Fibroblast of lung (primary cell): ENCODE measurements at places on chromosomes 7 and 10. TPM values are rescaled to one million over a fixed set of nuclear protein-coding genes. Genes with fewer than 3 reads are reported as not detected.

GRCh38 chr7:93592588-93593266 lies 18.2 kb upstream of the CALCR start:
- no peak overlapping the region for H3K27ac ChIP-seq
- H3K36me3 ChIP-seq, result no peaks in the 10 kb centered on the region
- H3K4me3 ChIP-seq, result no peak overlapping the region
- no peak for DNase-seq
- H3K4me1 ChIP-seq, result no peaks in the 10 kb centered on the region
- no peaks in the 10 kb centered on the region for H3K27me3 ChIP-seq

Gene C10orf62
- not detected in 2 replicates for total RNA-seq

DNA sequence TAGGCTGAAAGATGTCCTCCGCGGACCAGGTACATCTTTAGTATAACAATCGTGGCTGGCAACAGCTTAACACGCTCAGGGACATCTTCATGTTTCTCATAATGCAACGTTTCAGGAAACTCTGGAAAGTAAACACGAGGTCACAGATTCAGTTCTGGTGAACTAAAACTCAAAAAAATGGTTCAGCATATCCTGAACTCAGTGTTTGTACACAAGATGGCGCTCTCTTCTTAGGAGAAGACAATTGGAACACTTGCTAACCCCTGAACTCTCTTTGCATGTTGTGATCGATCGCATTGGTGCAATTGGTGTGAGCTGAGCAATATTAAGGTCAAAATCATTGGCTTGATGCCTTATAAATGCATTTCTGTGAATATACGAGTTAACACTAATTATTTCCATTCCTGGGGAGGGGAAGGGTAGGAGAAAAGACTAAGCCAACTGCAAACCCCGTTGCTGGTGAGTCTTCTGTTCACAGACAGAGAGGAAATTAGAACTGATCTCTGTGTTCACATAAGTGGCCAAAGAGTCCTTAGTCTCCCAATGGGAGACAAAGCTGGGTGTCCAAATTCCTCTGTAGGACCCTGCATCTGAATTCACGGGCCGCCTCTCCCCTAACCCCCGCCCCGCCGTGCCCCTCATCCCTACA lies 52.6 kb upstream of the FAM180A start:
- H3K4me3 ChIP-seq, result no peak overlapping the region
- H3K27ac ChIP-seq, result no peak overlapping the region
- no peaks in the 10 kb centered on the region for H3K36me3 ChIP-seq
- no peaks in the 10 kb centered on the region for H3K27me3 ChIP-seq
- DNase-seq, result peak; percentile 83
- H3K4me1 ChIP-seq, result peaks cover 2% of the 10 kb centered on the region

DNA sequence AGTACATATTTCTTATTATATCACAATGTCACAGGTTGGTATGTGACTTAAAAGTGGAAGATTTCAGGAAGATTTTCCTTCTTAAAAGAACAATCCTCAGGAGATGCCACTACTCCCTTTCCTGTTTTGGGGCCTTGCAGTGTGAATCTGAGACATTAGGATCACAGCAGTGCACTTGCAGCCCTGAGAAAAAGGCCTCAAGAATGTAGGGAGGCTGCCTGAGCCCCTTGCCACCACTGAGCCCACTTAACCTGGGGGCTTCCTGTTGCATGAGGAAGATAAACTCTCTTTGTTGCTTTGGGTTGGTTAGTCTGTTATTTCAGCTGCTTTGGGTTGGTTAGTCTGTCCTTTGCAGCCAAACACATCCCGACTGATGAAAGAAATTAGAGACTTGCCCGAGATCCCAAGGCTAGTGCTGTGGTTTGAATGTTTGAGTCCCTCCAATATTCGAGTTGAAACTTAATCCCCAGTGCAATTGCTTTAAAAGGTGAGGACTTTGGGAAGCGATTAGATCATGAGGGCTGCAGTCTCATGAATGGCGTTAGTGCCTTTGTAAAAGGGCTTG lies 151.3 kb upstream of the SP4 start:
- no peaks in the 10 kb centered on the region for H3K27me3 ChIP-seq
- no peak for DNase-seq
- no peaks in the 10 kb centered on the region for H3K4me1 ChIP-seq
- no peak overlapping the region for H3K4me3 ChIP-seq
- no peak overlapping the region for H3K27ac ChIP-seq
- H3K36me3 ChIP-seq, result no peaks in the 10 kb centered on the region

Gene NOD1
- total RNA-seq, result 6.9 and 7.3 TPM in 2 replicates

DNA sequence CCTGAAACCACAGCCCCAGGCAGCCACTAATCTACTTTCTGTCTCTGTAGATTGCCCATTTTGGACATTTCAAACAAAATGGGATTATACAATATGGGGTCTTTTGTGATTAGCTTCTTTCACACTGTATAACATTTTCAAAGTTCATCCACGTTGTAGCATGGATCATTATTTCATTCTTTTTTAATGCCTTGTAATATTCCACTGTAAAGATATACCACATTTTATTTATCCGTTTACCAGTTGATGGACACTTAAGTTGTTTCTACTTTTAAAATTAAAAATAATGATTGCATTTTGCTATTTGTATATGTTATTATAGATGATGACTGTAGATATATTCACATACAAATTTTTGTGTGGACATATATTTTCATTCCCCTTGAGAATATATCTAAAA lies 60.7 kb downstream of the CUBN start:
- no peaks in the 10 kb centered on the region for H3K36me3 ChIP-seq
- H3K27me3 ChIP-seq, result no peaks in the 10 kb centered on the region
- H3K4me3 ChIP-seq, result no peak overlapping the region
- H3K27ac ChIP-seq, result no peak overlapping the region

DNA sequence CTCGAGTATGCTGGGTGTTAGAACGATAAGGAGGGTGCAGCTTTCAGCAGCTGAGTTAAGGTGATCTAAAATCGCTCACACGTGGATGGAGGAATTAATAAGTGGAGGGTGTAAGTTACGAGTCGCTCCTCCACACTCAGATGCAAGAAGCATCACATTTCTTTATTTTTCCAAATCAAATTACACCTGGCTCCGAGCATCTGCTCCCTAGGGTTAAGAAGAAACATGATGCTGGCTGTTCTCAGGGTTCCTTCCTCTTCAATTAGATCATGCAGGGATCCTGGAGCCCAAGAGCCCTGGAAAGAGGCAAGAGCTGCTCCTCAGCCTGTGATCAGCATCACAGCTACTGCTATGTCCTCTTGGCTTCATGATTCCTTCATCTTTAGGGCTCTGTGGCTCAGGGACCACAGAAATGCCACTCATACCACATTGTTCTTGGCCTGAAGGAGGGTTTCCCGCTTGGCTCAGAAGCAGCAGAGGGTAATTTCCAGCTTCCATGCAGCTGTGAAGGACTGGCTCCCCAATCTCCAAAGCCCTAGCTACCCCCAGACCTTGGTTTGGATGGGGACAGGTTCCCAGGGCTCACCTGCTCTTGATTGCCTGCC lies 235.9 kb upstream of the ZNF32 start:
- peaks cover 11% of the 10 kb centered on the region for H3K4me1 ChIP-seq
- no peaks in the 10 kb centered on the region for H3K27me3 ChIP-seq
- no peak overlapping the region for H3K27ac ChIP-seq

Gene FAM25C
- total RNA-seq, result not detected in 2 replicates

Gene SCD
- 367 and 537 TPM in 2 replicates for total RNA-seq

Gene ZNF425
- 4.6 and 5.4 TPM in 2 replicates for total RNA-seq

DNA sequence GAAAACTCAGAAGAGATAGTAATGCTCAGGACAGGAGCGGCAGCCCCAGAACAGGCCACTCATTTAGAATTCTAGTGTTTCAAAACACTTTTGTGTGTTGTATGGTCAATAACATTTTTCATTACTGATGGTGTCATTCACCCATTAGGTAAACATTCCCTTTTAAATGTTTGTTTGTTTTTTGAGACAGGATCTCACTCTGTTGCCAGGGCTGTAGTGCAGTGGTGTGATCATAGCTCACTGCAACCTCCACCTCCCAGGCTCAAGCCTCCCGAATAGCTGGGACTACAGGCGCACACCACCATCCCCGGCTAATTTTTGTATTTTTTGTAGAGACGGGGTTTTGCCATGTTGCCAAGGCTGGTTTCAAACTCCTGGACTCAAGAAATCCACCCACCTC lies 65.9 kb upstream of the CAPZA2 start:
- H3K4me3 ChIP-seq, result no peak overlapping the region
- no peaks in the 10 kb centered on the region for H3K27me3 ChIP-seq
- H3K4me1 ChIP-seq, result peaks cover 3% of the 10 kb centered on the region
- no peaks in the 10 kb centered on the region for H3K36me3 ChIP-seq
- no peak overlapping the region for H3K27ac ChIP-seq
- no peak for DNase-seq

DNA sequence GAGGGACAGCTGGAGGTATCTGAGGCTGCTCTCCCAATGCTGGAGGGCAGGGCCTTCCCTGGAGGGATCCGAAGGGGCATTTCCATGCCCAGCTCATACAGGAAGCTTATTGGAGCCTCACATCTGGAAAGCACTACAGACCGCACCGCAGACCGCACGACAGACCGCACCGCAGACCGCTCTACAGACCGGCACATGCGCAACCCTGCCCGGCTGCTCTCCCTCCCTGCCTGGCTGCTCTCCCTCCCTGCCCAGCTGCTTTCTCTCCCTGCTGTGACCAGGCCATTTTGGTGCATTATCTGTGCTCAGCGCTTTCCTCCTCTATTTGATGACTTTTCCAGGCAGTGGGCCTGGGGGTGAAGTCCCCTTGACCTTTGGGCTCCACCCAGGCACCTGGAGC lies 39.6 kb upstream of the EN2 start:
- H3K27me3 ChIP-seq, result no peaks in the 10 kb centered on the region
- H3K4me3 ChIP-seq, result no peak overlapping the region
- H3K27ac ChIP-seq, result no peak overlapping the region
- no peaks in the 10 kb centered on the region for H3K36me3 ChIP-seq
- no peaks in the 10 kb centered on the region for H3K4me1 ChIP-seq

Gene NCOA4
- 145 and 175 TPM in 2 replicates for total RNA-seq

DNA sequence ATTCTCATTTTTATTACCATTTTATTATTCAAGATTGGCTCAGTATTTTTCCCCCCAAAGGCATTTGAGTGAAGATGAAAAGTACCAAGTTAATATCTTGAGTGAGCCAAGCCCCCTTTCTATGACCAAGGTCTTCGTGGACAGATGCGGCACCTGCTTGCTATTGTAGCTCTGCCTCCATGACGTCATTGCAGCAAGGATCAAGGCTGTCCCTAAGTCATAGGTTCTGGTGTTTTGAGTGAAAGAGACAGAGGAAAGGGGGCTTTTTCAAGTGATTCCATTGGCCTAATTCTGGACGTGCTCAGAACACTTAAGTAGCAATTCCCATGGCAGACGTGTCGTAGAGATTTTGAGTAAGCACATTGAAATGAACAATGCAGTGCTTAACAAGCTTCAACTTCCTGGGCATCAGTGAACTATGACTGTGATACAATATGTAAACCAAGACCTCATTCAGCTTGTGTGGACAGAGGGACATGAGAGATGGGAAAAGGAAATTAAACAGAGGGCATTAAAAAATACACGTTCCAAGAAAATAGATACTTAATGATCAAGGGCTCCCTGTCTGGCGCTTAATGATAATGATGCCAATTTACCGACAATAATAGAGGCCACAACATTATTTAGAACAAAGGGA lies 248.7 kb upstream of the NPVF start:
- no peak overlapping the region for H3K27ac ChIP-seq
- H3K4me1 ChIP-seq, result no peaks in the 10 kb centered on the region
- no peaks in the 10 kb centered on the region for H3K27me3 ChIP-seq
- H3K36me3 ChIP-seq, result no peaks in the 10 kb centered on the region
- no peak for DNase-seq

- no peaks in the 10 kb centered on the region for H3K4me1 ChIP-seq
- no peak overlapping the region for H3K27ac ChIP-seq
- H3K4me3 ChIP-seq, result no peak overlapping the region
- H3K36me3 ChIP-seq, result no peaks in the 10 kb centered on the region
- DNase-seq, result no peak
Measured at GRCh38 chr7:50418526-50419290, 31.4 kb downstream of the FIGNL1 start.

DNA sequence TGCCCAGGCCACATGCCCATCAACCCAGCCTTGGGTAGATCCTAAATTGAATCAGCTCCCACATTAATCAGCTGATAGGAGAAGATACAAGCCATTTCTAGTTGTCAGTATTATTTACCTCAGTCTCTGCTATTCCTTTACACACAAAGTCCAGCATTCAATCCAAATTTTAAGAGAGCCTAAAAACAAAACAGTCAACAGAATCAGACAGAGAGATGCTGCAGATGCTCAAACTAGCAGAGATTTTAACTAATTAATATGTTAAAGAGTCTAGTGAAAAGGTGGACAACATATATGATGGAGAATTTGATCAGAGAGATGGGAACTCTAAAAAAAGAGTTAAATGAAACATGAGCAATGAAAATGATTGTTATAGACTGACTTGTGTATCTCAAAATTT lies 14.4 kb upstream of the IL15RA start:
- no peaks in the 10 kb centered on the region for H3K27me3 ChIP-seq
- H3K4me1 ChIP-seq, result no peaks in the 10 kb centered on the region
- no peak overlapping the region for H3K4me3 ChIP-seq
- no peak for DNase-seq
- no peaks in the 10 kb centered on the region for H3K36me3 ChIP-seq

Gene CFAP46
- 0.26 and 0.66 TPM in 2 replicates for total RNA-seq

GRCh38 chr10:96324447-96324846 lies 20.2 kb downstream of the DNTT start:
- H3K36me3 ChIP-seq, result no peaks in the 10 kb centered on the region
- no peak for DNase-seq
- no peaks in the 10 kb centered on the region for H3K27me3 ChIP-seq
- H3K4me3 ChIP-seq, result no peak overlapping the region

DNA sequence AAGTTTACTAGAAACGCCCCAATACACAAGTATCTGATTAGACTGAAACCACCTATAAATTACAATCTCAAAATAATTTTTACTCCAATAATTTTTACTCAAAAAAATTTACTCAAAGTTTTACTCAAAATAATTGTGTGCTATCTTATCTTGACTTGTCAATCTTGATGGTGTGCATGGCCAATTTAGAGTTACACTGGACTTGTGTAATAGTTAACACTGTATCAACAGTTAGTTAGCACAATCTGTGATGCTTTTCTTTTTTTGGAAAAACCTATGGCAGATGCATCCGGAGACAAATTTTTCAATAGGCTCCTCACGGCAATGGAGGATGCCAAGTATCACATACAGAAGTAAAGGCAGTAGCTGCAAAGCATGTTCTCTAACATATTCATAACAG lies 24.9 kb downstream of the LMOD2 start:
- no peaks in the 10 kb centered on the region for H3K27me3 ChIP-seq
- H3K4me1 ChIP-seq, result peaks cover 2% of the 10 kb centered on the region
- H3K36me3 ChIP-seq, result no peaks in the 10 kb centered on the region
- no peak overlapping the region for H3K27ac ChIP-seq
- no peak overlapping the region for H3K4me3 ChIP-seq
- no peak for DNase-seq

DNA sequence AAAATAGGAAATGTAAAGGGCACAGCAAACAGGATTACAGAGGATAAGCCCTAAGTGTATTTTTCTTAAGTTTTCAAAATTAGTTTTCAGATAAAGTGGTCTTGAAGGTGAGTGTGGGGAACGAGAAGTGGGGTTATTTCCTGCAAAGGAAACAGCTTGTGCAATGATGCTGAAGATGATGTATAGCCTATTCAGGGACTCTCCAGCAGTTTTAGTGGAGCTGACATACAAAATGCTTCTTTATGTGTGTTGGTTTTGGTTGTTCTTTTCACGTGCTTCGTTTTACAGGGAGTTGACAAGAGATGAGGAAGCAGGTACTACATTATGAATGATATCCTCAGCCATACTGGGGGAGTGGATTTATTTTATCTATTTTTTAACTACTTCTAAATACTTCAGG lies 20.5 kb downstream of the CASD1 start:
- H3K4me3 ChIP-seq, result no peak overlapping the region
- no peak for DNase-seq
- no peaks in the 10 kb centered on the region for H3K27me3 ChIP-seq

Gene MKLN1
- 26.7 and 33.9 TPM in 2 replicates for total RNA-seq

Gene GTPBP4
- 26.5 and 28.7 TPM in 2 replicates for total RNA-seq

GRCh38 chr10:44865289-44865671 lies 45.9 kb upstream of the TMEM72 start:
- no peak overlapping the region for H3K27ac ChIP-seq
- H3K4me1 ChIP-seq, result peaks cover 15% of the 10 kb centered on the region
- peaks cover 2% of the 10 kb centered on the region for H3K27me3 ChIP-seq
- H3K4me3 ChIP-seq, result no peak overlapping the region
- no peak for DNase-seq
